ENCODE measurements at places on chromosomes 2 and 18.

- no peak for DNase-seq
These were observed 235.7 kb downstream of the CDCA7 start for GRCh38 chr2:173590276-173590861.

DNA sequence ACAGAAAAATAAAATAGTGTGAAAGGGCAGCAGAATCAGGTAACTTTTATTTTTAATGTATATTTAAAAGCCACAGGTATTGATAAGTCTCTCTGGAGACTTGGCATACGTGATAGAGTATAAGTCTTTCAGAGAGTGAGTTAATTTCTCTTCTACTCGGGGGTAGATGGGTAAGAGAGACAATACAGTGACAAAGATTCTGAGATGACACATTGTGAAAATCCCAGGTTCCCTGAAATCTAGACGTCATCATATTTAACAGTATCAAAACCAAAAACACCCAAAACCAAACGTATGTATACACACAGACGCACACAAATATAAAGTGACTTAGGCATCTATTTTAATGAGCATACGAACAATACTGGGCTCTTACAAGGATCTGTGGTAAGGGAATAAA, 33.3 kb downstream of the NIF3L1 start:
- no peak for DNase-seq

- DNase-seq = no peak
These were observed 127.4 kb downstream of the CDC42EP3 start for GRCh38 chr2:37543999-37544557.

GRCh38 chr2:173387660-173388059, 33.0 kb downstream of the CDCA7 start:
- DNase-seq = no peak

DNA sequence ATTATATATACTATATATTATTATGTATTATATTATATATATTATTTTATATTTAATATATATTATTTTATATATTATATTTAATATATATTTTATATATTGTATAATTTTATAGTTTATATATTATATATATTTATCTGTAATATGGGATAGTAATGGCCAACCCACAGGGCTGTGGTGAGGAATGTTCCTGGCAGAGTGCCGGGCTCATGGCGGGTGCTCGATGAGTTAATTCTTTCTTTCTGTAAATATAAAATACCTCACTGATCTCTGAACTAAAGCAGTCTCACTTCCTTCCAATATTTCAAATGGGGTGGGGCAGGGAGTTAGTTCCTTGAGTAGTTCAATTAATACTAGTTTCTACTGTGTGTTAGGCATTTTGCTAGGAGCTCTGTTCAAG, 389.4 kb downstream of the TSN start:
- DNase-seq = no peak

DNA sequence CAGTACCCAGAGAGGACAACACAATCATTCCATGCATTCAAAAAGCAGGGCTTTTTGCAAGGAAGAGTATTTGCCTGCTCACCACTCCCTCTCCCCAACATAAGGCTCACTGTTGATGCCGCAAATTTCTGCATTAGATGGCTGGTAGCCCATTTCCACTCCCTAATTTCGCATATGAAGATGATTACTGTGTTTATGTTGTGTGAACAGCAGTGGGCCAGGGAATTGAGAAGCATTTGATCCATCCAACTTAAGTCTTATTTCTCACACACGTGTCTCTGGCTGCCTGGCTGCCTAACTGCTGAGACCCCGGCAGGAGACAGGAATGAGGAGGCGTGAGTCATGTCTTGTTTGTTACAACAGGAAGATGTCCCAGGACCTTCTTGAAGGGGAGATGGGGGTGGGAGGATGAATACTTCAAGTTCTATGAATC, 294.1 kb downstream of the ALK start:
- DNase-seq = no peak

DNA sequence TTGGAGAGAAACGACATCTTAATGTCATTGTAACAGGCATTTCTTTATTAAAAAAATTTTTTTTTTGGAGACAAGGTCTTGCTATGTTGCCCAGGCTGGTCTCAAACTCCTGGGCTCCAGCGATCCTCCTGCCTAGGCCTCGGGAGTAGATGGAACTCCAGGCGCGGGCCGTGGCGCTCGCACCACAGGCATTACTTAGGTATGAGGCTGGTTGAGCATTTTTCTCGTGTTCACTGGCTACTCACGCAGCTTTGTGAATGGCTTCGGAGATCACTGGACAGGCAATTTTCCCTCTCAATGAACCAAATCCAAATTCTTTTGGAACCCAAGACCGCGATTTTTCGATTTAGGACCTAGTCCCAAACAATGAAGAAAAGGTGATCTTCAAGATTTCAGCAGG, 795 bp upstream of the TCF7L1 start:
- DNase-seq = no peak

GRCh38 chr18:50119296-50119695, 75.7 kb downstream of the MYO5B start:
- no peak for DNase-seq

GRCh38 chr2:187302586-187302985, 145.5 kb downstream of the CALCRL start:
- DNase-seq = no peak

Data from urinary bladder (tissue), 4 donors.